Stimulated activated CD8-positive, alpha-beta memory T cell treated with anti-CD3 and anti-CD28 coated beads, Interleukin-15, amount 100 ng/mL, for 48 hours (primary cell): ENCODE measurements at places on chromosomes 6 and 20.

DNA sequence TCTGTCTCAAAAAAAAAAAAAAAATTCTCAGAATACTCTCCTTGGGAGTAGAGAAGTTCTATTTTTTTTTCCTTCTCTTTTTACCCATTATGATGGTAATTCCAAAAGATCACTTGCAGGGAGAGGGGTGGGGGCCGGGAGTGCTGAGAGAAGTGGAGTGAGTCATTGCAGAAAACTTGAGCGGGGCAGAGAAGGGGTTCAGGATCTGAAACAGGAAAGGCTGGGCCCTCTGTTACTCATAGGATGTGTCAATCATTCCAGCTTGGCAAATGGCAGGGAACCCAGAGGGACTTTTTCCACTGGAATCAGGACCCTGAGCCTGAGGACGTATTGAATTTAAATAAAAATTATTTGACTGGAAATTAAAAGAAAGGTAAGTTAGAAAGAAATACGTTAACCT is 111.4 kb upstream of the ARMC2 start:
- no peak for DNase-seq

GRCh38 chr20:37240337-37241067 is 21.1 kb downstream of the GHRH start:
- no peak for DNase-seq

DNA sequence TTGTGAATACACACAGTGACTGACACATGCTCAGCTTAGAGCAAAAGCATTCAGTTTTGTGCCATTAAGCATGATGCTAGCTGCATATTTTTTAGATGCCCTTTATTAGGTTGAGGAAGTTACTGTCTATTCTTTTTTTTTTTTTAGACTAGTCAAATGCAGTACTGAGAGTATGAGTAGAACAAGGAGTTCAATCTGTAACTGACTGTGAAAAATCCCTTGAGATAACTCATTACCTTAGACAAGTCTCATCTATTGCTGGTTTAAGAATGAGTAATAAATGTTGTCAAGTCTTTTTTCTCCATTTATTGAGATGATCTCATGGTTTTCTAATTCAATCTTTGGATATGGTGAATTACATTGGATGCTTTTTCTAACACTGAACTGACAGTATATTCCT is 23.2 kb downstream of the AHI1 start:
- DNase-seq = no peak

DNA sequence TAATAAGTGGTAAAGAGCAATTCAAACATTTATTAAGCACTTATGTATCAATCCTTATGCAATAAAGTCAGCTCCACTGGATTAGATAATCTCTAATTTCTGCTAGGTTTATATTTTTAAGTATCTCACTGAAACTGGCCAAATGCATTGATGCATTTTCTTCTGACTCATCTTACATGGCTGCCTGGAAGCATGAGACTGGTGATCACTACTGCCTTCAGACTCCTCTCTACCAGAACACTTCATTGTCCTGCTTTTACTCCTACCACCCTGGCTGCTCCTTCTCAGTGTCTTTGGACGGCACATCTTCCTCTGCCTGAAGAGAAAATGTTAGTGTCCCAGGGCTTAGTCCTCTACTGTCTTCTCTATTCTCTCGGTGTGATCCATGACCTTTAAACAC is 7.4 kb downstream of the CEP85L start:
- no peak for DNase-seq

GRCh38 chr20:5835321-5835821 is 85.2 kb downstream of the SHLD1 start:
- no peak for DNase-seq
